ENCODE measurements at places on chromosomes 3 and 15. TPM values are rescaled to one million over a fixed set of nuclear protein-coding genes. Genes with fewer than 3 reads are reported as not detected.

DNA sequence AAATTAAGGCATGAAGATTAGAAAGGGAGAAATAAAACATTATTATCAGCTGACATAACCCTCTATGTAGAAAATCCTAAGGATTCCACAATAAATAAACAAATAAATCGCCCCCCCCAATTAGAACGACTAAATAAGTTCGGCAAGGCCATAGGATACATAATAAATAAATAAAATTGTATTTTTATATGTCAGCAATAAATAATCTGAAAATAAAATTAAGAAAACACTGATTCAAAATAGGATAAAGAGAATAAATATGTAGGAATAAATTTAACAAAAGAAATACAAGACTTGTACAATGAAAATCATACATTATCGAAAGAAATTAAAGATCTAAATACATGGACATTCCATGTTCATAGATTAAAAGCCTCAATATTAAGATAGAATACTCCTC lies 5.1 kb downstream of the TTC23 start:
- H3K27me3 ChIP-seq = no peaks in the 10 kb centered on the region
- no peak for DNase-seq
- no peak overlapping the region for H3K27ac ChIP-seq
- H3K4me3 ChIP-seq = no peak overlapping the region
- H3K4me1 ChIP-seq = 0 out of 2 replicates have a peak, but pooled peaks cover 6% of the 10 kb centered on the region

GRCh38 chr3:170719300-170719699 lies 133.4 kb upstream of the SLC7A14 start:
- no peaks in the 10 kb centered on the region for H3K36me3 ChIP-seq
- peaks cover 37% of the 10 kb centered on the region for H3K4me1 ChIP-seq
- no peak for DNase-seq
- no peak overlapping the region for H3K4me3 ChIP-seq
- H3K27ac ChIP-seq = no peak overlapping the region

GRCh38 chr3:57783186-57784088 lies 27.3 kb downstream of the SLMAP start:
- no peaks in the 10 kb centered on the region for H3K36me3 ChIP-seq
- H3K4me1 ChIP-seq = no peaks in the 10 kb centered on the region
- no peaks in the 10 kb centered on the region for H3K27me3 ChIP-seq

GRCh38 chr3:62318365-62318751 lies 55.0 kb downstream of the FEZF2 start:
- H3K36me3 ChIP-seq = no peaks in the 10 kb centered on the region
- H3K27me3 ChIP-seq = no peaks in the 10 kb centered on the region
- no peak for DNase-seq

DNA sequence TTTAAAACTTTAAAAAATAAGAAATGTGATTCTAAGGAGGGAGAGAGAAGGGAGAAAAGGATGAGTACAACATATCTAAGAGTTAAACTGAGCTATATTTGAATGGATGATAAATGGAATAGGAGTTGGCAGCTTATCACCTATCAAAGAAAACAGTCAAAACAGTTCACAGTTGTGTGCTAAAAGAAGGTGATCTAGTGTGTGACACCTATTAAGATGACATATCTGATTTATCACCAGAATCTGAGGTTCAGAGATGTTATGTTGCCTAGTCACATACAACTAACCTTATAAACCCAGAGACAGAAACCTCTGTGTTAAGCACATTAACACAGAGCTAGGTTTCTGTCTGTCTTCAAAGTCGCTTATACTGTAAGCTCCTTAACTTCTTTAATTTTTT lies 3.0 kb downstream of the ATP13A3 start:
- peaks cover 40% of the 10 kb centered on the region for H3K36me3 ChIP-seq
- no peaks in the 10 kb centered on the region for H3K27me3 ChIP-seq
- no peak for DNase-seq
- H3K27ac ChIP-seq = no peak overlapping the region
- H3K4me3 ChIP-seq = no peak overlapping the region

DNA sequence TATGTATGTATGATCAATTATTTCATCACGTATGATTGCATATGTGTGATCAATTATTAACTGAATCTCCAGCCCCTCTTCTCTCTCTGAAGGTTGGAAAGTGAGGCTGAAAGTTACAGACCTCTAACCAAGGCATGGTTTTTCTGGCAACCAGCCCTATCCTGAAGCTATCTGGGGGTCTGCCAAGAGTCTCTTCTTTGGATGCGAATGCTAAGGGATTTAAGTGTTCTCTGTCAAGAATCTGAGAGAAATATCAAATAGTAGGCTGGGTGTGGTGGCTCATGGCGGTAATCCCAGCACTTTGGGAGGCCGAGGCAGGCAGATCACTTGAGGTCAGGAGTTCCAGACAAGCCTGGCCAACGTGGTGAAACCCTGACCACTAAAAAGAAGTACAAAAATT lies 8.1 kb downstream of the NKTR start:
- H3K4me3 ChIP-seq = no peak overlapping the region
- no peak for DNase-seq
- H3K27ac ChIP-seq = no peak overlapping the region
- no peaks in the 10 kb centered on the region for H3K27me3 ChIP-seq
- peaks cover 57% of the 10 kb centered on the region for H3K36me3 ChIP-seq
- no peaks in the 10 kb centered on the region for H3K4me1 ChIP-seq

DNA sequence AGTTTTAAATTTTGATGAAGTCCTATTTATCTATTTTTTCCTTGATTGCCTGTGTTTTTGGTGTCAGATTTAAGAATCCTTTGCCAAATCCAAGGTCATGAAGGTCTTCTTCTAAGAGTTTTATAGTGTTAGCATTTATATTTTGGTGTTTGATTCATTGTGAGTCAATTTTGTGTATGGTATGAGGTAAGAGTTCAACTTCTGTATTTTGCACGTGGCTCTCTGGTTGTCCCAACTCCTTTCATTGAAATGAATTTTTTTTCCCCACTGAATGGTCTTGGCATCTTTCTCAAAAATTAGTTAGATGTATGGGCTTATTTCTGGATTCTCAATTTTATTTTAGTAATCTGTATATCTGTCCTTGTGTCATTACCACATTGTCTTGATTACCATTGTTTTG lies 57.1 kb upstream of the STRIT1 start:
- DNase-seq = no peak
- H3K27me3 ChIP-seq = no peaks in the 10 kb centered on the region
- no peak overlapping the region for H3K4me3 ChIP-seq
- H3K36me3 ChIP-seq = no peaks in the 10 kb centered on the region
- no peak overlapping the region for H3K27ac ChIP-seq

- DNase-seq = no peak
- H3K27ac ChIP-seq = no peak overlapping the region
- H3K36me3 ChIP-seq = no peaks in the 10 kb centered on the region
- no peak overlapping the region for H3K4me3 ChIP-seq
Observed at GRCh38 chr3:87313641-87314040, 37.3 kb upstream of the POU1F1 start.

DNA sequence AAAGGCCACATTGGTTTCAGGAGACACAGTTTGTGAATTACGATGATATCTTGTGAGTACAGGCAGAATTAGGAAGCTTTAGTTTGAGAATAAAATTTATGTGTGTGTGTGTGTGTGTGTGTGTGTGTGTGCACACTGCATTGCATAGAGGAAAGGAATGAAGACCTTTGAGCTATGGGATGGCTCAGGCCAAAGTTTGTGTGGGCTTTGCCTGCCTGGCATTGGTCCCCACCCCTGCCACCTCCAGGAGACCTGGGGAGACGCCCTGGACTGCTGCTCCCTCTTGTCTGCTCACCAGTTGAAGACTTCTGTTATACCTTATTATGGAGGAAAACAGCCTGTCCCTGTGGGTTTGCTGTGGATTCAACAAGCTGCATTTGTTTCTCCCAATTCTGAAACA lies 37.2 kb downstream of the TIGIT start:
- H3K27ac ChIP-seq = no peak overlapping the region
- H3K36me3 ChIP-seq = peaks cover 18% of the 10 kb centered on the region
- no peaks in the 10 kb centered on the region for H3K27me3 ChIP-seq
- no peaks in the 10 kb centered on the region for H3K4me1 ChIP-seq
- no peak for DNase-seq
- no peak overlapping the region for H3K4me3 ChIP-seq

DNA sequence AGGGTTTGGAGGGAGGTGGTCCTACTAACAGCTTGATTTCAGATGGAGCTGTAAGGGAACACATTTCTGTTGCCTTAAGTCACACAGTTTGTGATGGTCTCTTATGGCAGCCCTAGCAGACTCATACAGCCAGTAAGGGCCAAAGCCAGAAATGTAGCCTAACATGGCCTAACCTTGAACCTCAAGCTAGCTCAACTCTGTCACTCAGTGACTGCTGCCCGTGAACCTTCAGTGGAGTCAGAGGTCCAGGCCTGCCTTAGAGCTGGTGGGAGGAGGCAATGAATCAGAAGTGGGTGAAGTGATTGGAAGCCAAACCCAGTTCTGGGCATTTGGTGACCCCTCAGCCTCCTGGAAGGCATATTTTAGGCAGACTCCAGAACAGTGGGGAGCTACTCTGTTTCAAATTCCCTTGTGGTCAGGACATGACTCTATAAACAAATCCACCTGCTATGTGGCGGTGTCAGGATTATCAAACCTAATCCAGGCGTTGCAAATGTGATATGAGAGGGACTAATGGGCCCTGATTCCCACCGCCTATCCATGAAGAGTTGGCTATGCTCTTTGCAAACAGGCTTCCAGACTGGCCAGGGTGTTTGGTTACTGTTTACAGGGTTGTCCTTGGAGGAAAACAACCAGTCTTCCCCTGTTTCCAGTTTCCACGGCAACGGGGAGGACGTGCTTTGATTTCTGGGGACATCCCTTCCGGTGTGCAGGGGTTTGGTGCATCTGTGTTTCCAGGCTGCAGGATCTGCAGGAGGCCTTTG lies 105.9 kb upstream of the AGBL1 start:
- H3K27me3 ChIP-seq = no peaks in the 10 kb centered on the region
- peaks cover 23% of the 10 kb centered on the region for H3K4me1 ChIP-seq
- H3K4me3 ChIP-seq = no peak overlapping the region
- no peak for DNase-seq
- 0 out of 2 replicates have a peak overlapping the region, but pooled peaks have one; percentile 18 for H3K27ac ChIP-seq
- H3K36me3 ChIP-seq = no peaks in the 10 kb centered on the region

- no peaks in the 10 kb centered on the region for H3K27me3 ChIP-seq
- no peak overlapping the region for H3K4me3 ChIP-seq
- H3K4me1 ChIP-seq = peaks cover 30% of the 10 kb centered on the region
- H3K27ac ChIP-seq = no peak overlapping the region
- H3K36me3 ChIP-seq = no peaks in the 10 kb centered on the region
- no peak for DNase-seq
Observed at GRCh38 chr3:134598763-134599545, 51.9 kb downstream of the KY start.

DNA sequence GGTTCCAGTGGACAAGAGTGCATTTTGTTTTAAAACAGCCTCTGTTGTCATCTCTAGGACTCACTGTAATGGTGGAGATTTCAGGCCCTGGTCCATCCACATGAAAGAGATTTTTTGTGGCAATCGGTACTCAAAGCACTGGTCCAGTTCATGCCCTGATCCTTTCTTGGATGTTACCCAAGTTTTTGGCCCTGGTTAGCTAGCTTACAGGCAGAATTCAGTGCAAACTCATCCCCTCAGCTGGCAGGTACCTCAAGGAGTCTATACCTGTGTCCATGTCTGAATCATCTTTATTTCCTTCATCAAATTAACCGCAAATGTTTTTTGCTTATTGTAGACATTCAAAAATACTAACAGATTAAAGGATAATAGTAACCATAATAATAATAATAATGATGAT lies 13.7 kb upstream of the MEF2A start:
- DNase-seq = no peak
- H3K27me3 ChIP-seq = peaks cover 3% of the 10 kb centered on the region
- H3K4me1 ChIP-seq = no peaks in the 10 kb centered on the region
- no peak overlapping the region for H3K4me3 ChIP-seq
- H3K36me3 ChIP-seq = no peaks in the 10 kb centered on the region

GRCh38 chr15:76791511-76791910 lies 113.6 kb downstream of the SCAPER start:
- H3K4me1 ChIP-seq = no peaks in the 10 kb centered on the region
- no peak overlapping the region for H3K4me3 ChIP-seq
- H3K27me3 ChIP-seq = no peaks in the 10 kb centered on the region
- 0 out of 2 replicates have a peak, but pooled peaks cover 3% of the 10 kb centered on the region for H3K36me3 ChIP-seq

GRCh38 chr3:138842483-138843188 lies 7.9 kb upstream of the PIK3CB start:
- H3K4me3 ChIP-seq = no peak overlapping the region
- no peak for DNase-seq
- no peak overlapping the region for H3K27ac ChIP-seq
- H3K4me1 ChIP-seq = no peaks in the 10 kb centered on the region

DNA sequence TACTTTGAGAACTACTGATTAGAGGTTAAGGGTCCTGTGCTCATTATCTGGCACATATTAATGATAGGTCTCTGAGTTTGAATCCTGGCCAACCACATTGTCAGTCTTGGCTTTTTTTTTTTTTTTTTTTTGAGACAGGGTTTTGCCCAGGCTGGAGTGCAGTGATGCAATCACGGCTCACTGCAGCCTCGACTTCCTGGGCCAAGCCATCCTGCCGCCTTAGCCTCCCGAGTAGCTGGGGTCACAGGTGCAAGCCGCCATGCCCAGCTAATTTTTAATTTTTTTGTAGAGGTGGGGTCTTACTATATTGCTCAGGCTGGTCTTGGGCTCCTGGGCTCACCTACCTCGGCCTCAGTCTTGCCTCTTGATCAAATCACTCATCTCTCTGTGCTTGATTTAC lies 547 bp upstream of the PCCB start:
- no peak for DNase-seq
- H3K27ac ChIP-seq = no peak overlapping the region
- H3K27me3 ChIP-seq = no peaks in the 10 kb centered on the region
- peaks cover 9% of the 10 kb centered on the region for H3K4me1 ChIP-seq
- peaks cover 2% of the 10 kb centered on the region for H3K36me3 ChIP-seq

GRCh38 chr15:58639992-58640391 lies 109.5 kb downstream of the ADAM10 start:
- no peak overlapping the region for H3K27ac ChIP-seq
- DNase-seq = no peak
- peaks cover 54% of the 10 kb centered on the region for H3K36me3 ChIP-seq

- H3K27me3 ChIP-seq = no peaks in the 10 kb centered on the region
- H3K36me3 ChIP-seq = no peaks in the 10 kb centered on the region
- H3K4me3 ChIP-seq = no peak overlapping the region
- no peaks in the 10 kb centered on the region for H3K4me1 ChIP-seq
- H3K27ac ChIP-seq = no peak overlapping the region
Observed at GRCh38 chr3:194276768-194277103, 74.4 kb downstream of the CPN2 start.

The CYP1A2 gene
- not detected for total RNA-seq

The SYNM gene
- total RNA-seq = 71.3 TPM

The LYZL4 gene
- not detected for total RNA-seq

The IL12A gene
- total RNA-seq = 0.09 TPM

The PRRT3 gene
- 0.58 TPM for total RNA-seq

The EFCAB12 gene
- not detected for total RNA-seq

The GASK1A gene
- total RNA-seq = not detected

The CNOT10 gene
- total RNA-seq = 28.4 TPM

The SLC27A2 gene
- 0.13 TPM for total RNA-seq

The C3orf52 gene
- 27.6 TPM for total RNA-seq

The THUMPD3 gene
- total RNA-seq = 52.0 TPM

The ECE2 gene
- total RNA-seq = not detected

The CCRL2 gene
- total RNA-seq = 0.97 TPM

The TFDP2 gene
- total RNA-seq = 46.3 TPM
